ENCODE measurements at places on chromosomes 1 and 21. TPM values are rescaled to one million over a fixed set of nuclear protein-coding genes. Genes with fewer than 3 reads are reported as not detected.

Gene GNAT2
- 0.16 TPM for total RNA-seq

Gene RBP7
- 5.4 TPM for total RNA-seq

Gene ARID1A
- 46.0 TPM for total RNA-seq

Gene NPL
- total RNA-seq = 0.33 TPM

Gene OR2L5
- not detected for total RNA-seq

Gene SYCP1
- not detected for total RNA-seq

Gene THEM5
- not detected for total RNA-seq

Gene MAP10
- total RNA-seq = 2.6 TPM
